Hypothalamus (tissue), 51 donors: ENCODE measurements at places on chromosomes 7 and 10.

GRCh38 chr7:129095258-129095657 is 40.3 kb upstream of the TNPO3 start:
- DNase-seq = no peak

DNA sequence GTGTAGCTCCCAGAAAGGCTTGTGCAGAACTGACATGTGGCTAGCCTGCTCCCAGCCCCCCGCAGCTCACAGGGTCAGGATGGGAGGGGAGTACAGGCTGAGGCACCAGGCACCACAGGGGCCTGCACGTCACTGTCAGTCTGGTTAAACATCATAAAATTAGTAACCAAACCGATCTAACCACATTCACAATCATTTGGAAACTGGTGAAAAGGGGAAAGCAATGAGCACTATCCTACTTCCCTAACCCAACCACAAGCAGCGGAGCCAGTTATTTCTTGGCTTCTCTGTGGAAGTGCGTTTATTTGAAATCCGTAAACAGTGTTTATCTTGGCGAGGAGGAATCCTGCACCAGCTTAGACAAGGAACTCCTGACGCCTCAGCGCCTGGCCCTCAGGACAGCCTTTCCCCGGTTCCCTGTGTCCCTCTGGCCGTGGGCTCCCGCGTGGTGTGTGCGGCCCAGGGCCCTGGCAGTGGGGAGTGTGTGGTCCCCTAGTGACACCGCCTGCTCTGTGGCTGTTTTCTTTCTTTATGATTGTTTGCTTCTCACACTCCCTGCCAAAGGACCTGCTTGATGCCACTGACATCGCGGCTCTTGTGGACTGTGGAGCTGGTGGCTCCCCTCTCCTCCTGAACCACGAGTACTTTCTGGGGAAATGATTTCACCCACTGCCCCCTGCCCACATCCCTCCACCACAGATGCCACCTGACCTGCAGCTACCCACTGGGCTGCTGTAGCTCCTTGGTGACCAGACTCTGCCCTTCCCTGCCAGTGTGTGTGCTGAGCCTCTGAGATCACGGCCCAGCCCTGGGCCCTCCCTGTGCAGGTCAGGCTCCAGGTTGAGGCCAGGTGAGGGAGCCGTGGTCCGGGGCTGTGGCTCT is 38.0 kb downstream of the INPP5A start:
- no peak for DNase-seq

DNA sequence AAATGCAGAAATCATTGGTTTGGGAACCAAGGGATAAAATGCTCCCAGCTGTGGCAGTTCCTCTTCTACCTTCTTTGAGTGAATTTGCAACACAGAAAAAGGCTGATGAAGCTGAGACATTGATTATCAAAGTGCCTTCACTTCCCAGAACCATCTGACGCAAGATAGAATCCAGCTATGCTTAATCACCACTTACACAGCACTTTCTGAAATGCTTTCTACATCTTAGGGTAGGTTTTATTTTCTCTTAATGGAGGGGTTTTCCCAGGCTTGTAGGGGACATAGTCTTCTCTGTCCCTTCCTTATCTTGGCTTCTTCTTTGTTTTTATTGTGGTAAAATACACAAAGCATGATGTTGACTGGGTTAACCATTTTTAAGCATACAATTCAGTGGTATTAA is 332.6 kb upstream of the ZNF32 start:
- DNase-seq = no peak

DNA sequence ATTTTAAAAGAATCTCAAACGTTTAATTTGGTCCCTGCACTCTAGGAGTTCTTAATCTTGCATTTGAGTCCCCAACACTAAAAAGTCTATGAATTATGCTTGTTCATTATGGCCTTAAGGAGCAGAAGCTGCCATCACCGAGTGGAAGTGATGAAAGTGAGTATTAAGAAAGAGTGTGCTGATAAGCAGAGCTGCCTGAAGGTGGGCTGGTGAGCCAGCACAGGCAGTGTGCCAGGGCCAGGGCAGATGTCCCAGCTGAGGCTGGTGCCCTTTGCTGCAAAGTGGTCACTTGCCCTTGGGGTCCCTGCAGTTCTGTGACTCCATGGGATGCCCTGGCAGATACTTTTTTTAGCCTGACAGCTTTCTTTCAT is 72.9 kb upstream of the LOXL4 start:
- no peak for DNase-seq

- DNase-seq = no peak
These were observed 8.4 kb downstream of the USP6NL start for GRCh38 chr10:11602919-11603523.

GRCh38 chr10:52297747-52298146 is 16.3 kb upstream of the DKK1 start:
- DNase-seq = no peak

GRCh38 chr7:46143421-46143820 is 222.3 kb upstream of the IGFBP3 start:
- no peak for DNase-seq

DNA sequence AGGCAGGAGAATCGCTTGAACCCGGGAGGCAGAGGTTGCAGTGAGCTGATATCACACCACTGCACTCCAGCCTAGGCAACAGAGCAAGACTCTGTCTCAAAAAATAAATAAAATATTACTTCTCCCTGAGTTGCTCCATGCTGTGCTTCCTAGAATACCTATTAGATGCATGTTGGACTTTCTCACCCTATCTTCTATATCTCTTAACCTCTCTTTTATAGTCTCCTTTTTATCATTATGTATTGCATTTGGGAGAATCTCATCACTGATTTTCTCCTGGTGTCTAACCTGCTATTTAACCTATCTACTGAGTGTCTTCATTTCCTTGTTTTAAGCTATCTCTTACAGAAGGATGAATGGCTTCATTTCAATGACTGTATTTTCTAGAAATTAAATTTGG is 32.1 kb upstream of the NANOS1 start:
- no peak for DNase-seq

DNA sequence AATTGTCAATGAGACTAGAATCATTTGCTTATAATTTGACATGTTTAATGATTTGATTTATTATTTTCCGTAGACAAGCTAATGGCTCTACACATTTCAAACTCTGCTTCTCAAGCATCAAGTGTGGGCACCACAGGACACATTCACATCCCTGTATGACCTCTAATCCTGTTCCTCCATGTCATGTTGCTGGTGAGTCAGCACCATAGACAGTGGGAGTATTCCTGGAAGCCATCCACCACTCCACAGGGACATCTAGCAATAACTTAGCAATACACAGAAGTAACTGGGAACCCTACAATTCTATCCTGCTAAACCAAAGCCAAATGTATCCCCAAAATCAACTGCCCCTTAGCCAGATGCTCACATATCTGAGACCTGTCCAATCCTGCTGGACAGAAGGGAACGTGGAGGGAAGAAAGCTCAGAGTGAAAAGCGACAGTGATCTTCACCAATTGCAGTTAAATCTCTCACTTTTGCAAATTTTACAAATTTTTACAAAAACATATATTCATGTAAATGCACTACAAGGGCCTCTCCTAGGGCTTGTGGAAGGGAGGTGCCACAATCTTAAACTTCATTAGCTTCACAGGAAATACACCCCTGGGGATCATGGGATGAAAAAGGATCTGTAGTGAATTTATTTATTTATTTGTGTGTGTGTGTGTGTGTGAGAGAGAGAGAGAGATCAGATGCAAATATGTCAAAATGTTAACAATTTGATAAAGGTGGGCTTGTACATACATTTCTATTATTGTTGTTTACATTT is 126.5 kb downstream of the GFRA1 start:
- no peak for DNase-seq
